Stimulated activated CD8-positive, alpha-beta memory T cell treated with anti-CD3 and anti-CD28 coated beads, Interleukin-2, amount 100 ng/mL, for 1 hour (primary cell): ENCODE measurements at places on chromosomes 3 and 15.

DNA sequence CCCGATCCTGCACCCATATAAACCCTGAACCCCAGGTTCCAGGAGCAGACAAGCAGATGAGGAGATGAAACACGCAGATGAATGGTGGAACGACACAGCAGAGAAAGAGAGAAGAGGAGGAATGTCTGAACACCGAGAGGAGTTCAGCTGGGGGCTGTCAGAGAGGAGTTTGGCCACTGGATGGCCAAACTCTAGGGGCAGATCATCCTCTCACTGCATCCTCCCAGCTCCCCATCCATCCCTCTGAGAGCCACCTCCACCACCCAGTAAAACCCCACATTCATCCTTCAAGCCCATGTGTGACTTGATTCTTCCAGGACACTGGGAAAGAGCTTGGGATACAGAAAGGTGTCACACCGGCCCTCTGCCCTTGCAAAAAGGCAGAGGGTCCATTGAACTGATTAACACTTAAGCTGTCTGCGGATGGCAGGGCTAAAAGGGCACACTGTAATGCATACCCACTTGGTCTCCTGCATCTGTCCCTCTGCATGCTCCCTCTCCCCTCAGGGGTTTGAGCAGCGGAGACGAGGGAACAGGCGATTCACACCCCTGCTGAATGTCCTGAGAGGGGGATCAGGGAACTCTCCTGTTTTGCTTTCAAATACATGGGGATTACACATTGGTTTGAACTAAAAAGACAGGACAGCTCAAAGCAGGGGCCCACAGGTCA is 53.8 kb downstream of the TMED3 start:
- no peak for DNase-seq

GRCh38 chr3:10228248-10228950 is 19.9 kb upstream of the TATDN2 start:
- no peak for DNase-seq

DNA sequence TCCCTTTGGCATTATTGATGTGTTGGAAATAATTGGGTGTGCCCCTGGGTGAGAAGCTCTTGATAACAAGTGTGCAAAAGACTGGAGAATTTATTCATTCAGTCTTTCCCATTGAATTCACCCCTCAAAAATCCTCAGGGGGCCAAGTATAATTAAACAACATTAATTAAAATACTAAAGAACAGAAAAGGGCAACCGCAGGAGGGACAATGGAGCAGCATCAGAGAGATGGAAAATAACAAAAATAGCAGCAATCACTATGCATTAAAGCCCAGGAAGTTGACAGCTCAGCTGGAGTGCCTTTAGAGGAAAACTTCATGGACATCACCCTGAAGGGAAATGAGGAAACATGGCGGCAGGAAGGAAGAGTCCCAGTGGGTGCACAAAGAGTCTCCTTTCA is 227.6 kb downstream of the MINAR1 start:
- no peak for DNase-seq

GRCh38 chr3:126208182-126208581 is 27.8 kb upstream of the ALDH1L1 start:
- no peak for DNase-seq

GRCh38 chr15:96358001-96358801 is 27.7 kb downstream of the NR2F2 start:
- DNase-seq: no peak

DNA sequence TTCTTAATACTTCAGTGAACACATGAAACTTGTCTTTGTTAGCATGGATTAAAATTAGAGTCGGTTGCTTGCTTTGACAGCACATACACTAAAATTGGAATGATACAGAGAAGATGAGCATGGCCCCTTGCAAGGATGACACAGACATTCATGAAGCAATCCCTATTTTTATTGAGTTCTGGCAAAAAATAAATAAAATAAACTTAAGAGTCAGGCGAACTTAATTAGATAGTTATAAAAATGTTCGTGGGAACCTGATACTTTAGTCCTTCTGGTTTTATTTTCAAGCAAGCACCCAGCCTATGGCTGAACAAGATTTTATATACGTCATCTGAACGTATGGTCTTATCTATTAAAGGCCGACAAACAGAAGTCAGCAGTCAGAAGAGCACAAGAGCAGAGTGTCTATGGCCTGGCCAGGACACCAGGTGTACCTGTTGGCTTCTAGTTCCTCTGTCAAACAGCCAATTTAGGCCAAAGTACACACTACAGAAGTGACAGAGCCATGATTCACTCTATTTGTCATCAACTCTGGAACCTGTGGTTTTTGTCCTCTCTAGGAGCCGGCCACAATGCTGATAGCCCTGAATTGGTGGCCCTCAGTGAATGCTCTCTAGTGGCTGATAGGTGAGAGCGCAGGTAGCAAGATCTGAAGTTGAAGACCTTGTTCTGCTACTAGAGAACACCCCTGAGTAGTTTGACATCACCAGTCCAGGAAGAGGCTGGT is 64.3 kb downstream of the LEO1 start:
- no peak for DNase-seq

DNA sequence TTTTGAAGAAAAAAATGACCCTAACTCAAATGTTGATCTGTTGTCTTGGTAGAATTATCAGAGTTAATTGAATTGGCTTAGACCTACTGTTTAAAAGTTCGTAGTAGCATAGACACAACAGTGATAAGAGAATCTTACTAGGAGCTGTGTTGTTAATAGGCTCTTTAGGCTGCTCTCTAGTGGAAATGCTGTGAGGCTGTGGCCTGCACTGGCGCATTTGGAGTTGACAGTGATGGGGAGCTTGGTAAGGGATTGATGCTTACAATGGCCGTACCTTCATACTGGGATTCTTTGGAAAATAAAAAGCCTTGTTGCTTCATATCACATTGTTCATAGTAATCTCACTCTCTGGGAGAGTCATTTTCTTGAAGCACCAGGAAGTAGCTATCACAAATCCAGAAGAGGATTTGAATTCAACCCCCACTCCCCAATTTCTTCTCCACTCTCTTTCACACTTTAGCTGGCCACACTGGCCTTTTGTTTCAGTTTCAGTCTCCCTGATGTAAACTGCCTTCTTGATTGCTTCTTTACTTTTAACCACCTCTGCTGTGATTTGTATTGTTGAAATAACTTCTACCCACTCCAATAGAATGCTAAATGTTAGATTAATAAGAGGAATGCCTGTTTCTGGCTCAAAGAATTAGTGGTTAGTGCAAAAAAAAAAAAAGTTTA is 56.6 kb downstream of the CEP63 start:
- DNase-seq: no peak

GRCh38 chr3:154926721-154927120 is 153.4 kb upstream of the MME start:
- DNase-seq: no peak

- no peak for DNase-seq
Observed at GRCh38 chr3:170437696-170438407, 19.2 kb downstream of the CLDN11 start.

DNA sequence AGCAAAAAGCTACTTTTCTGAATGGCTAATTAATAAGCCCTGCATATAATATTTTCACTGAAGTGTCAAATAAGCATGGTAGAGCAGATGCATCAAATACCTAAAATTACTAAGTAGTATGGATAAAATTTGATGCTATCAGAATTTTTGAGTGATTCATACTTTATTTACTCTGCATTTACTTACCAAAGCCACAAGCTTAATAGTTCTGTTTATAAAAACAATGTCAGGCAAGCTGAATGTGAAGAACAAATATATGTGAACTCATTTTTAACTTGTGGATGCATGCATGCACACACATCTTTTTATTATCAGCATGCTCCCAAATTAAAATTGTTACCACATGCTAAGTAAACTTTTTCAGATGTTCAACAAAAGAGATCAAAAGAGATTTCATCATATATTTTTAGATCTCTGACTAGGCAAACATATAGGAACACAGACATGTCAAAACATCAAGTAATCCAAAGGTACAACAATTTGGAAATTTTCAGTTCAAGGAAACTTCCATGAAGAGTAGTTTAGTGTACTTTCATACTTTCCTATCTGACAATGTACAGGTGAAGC is 969.4 kb downstream of the ROBO1 start:
- DNase-seq: no peak

- DNase-seq: no peak
Observed at GRCh38 chr15:69035205-69035917, 20.9 kb downstream of the NOX5 start.

DNA sequence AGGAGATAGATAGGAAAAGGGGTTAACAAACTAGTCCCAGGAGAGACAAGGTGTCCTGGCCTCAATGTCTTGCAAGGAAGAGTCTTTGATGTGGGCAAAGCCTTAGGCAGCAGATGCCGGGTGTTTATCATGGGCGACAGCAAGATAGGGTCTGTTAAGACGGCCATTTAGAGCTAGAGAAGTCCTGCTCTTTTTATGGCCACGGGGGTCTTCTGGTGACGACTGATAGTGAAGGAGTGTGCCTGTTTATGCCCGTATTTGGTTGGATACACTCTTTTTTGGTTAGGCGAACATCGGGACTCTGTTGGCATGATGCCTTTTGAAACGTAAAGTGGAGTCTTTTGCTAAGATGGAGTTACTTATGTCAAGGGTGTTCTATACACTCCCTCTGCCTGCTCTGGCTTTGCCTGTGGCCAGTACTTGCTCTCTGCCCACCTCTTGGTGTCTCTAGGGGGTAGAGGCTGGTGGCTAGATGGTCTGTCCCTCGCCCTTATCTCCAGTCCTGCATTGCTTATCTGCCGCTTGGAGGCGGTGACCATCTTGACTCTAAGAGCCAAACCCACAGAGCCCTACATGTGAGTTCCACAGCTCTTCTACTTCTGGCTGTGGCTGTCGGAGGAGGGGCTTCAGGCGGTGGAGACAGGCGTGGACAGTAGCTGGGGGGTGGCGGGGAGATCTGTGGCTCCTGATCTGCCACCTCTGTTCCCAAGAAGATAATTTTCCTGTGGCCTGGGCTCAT is 55.8 kb upstream of the ZBTB38 start:
- DNase-seq: no peak

GRCh38 chr3:73762855-73763254 is 138.1 kb upstream of the PDZRN3 start:
- no peak for DNase-seq

GRCh38 chr3:111156517-111156916 is 84.9 kb downstream of the NECTIN3 start:
- DNase-seq: no peak

GRCh38 chr15:90035095-90035839 is 34.1 kb downstream of the ZNF710 start:
- DNase-seq: no peak

GRCh38 chr3:53822331-53822741 is 23.9 kb downstream of the CHDH start:
- no peak for DNase-seq

DNA sequence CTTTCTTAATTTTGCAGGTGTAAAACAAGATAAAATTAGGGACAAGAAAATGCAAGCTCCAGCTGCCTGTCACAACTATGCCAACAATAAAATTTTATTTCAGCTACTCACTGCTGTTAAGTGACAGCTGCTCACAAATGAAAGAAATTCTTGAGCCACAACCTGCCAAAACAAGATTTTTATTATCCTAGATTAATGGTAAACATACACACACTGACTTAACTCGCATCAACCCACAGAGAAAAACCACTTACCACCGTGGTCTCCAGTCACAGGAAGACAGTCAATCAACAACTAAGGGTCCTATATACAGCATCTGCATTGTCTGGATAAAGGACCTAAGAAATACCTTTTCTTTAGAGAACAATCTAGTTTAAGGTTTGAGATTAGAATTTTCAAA is 31.3 kb downstream of the EFL1 start:
- DNase-seq: no peak

DNA sequence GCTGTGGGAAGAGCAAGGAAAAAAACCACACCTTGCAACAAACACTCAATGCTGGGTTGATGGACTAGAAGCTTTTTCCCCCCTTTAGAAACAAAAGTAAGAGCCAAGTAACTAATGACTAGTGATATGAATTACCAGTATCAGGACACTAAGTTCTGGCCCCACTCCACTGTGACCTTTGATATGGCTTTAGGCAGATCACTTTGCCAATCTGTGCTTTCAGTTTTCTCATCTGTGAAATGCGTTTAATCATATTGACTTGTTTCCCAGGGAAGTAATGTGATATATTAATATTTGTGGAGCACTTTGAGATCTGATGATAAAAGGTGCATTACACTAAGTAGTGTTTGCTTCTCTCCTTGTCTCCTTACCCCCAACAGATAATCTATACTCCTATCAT is 319.3 kb upstream of the SATB1 start:
- DNase-seq: no peak

DNA sequence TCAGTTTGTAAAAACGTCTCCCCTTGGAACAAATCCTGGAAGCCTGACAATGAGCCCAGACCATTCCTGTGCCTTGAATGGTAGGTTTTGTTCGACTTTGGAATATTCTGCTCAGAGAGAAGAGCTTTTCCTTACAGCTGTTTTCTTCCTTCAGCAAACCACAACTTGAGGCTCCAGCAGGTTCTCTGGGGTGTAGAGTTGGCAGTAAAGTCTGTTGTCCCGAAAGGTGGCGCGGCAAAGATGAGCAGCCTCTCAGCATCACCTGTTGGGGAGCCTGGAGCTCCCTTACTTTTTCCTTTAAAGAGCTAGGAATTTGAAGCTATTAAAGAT is 65.4 kb downstream of the BOC start:
- DNase-seq: no peak

- no peak for DNase-seq
Observed at GRCh38 chr15:101170568-101171350, 81.1 kb downstream of the CHSY1 start.

DNA sequence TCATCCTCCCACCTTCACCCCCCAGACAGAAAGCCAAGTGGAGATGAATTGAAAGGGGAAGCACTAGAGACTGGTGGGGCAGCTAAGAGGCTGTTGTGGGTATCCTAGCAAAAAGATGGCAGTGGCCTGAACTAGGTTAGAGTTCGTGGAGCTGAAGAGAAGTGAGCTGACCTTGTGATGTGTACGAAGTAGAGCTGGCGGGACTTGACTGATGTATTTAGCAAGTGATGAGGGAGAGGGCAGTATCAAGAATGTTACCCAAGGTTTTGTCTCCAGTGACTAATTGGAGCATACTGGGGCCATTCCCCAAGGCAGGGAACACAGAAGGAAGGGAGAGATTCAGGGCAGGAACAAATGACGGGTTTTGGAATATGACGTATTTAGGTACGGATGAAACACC is 50.0 kb upstream of the CP start:
- DNase-seq: no peak

- DNase-seq: no peak
Observed at GRCh38 chr3:151992326-151993041, 119.0 kb downstream of the SUCNR1 start.

GRCh38 chr3:123337948-123338619 is 110.8 kb downstream of the ADCY5 start:
- no peak for DNase-seq

DNA sequence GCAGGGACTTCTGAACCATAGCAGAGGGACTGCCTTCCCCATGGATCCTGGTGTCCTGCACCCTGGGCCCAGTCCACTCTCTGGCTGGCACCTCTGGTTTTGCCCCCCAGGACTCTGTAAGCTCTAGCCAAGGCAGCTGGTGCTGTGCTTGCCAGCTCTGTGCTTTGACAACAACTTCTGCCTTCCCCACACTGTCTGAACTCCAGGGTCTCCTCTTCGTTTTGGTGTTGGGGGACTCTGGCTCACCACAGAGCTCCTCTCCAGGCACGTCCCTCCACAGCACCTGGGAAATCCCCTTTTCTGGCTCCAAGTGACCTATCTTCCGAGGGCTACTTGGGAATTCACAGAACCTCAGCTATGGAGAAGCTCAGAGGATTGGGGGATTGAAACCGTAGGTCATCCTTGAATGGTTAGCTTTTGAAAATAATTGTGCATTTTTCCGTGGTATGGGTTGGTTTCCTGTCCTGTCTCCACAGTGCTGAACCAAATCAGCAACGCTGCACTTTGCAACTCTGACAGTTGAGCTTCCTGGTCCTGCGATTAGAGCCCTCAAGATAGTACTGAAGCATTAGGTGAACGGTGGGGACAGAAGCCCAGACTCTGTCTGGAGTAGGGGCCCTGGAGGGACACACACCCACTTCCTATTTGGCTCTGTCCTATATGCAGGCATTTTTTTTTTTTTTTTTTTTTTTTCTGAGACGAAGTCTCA is 152.4 kb downstream of the APBA2 start:
- no peak for DNase-seq
